ENCODE measurements at places on chromosomes 3 and 15.

DNA sequence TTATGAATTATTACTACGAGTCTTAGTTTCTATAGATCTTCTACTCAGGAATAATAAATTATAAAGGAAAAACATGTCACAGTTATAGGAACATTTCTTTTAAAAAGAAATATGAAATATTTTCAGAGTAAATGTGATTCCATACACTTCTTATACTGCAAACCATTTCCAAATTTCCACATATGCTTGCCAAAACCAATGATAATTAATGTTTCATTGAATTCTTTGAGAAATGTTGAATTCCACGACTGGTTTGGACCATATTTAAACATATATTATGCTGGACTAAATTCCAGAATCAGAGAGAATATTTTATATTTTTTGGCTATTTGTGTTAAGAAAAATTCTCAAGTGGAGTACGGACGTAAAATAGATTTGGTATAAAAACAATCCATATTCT, 144.6 kb downstream of the EPHA3 start:
- no peak for DNase-seq

DNA sequence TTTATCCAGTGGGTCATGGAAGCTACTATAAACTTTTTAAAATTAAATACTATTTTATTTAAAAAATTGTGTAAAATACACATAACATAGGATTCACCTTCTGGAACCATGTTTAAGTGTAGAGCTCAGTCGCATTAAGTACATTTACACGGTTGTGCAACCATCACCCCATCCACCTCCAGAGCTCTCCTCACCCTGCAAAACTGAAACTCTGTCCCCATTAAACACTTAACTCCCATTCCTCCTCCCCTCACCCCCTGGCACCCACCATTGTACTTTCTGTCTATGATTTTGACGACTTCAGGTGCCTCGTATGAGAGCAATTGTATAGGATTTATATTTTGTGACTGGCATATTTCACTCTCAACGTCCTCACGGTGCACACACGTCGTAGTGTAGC, 70.7 kb downstream of the APBA2 start:
- DNase-seq, result no peak

DNA sequence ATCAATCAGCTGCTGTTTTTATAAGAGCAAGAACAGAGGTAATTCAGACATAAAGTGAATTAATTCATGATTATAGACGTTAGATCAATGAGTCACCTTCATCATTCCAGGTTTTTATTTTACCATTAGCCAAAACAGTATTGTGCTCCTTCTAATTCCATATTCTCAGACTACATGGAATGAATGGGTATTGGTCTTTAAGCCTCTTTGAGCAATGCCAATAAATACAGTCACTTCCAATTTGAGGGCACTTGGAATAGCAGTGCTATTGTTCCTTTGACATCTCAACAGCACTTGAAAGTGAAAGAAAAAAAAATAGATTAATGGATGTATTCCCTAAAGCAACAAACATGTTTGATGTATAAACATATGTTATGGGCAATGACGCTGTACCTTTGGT, 830.9 kb upstream of the CFAP20DC start:
- no peak for DNase-seq

- no peak for DNase-seq
Measured at GRCh38 chr15:75349851-75350588, 3.2 kb downstream of the NEIL1 start.

- DNase-seq, result no peak
Measured at GRCh38 chr3:184239221-184239620, 9.5 kb downstream of the ALG3 start.

DNA sequence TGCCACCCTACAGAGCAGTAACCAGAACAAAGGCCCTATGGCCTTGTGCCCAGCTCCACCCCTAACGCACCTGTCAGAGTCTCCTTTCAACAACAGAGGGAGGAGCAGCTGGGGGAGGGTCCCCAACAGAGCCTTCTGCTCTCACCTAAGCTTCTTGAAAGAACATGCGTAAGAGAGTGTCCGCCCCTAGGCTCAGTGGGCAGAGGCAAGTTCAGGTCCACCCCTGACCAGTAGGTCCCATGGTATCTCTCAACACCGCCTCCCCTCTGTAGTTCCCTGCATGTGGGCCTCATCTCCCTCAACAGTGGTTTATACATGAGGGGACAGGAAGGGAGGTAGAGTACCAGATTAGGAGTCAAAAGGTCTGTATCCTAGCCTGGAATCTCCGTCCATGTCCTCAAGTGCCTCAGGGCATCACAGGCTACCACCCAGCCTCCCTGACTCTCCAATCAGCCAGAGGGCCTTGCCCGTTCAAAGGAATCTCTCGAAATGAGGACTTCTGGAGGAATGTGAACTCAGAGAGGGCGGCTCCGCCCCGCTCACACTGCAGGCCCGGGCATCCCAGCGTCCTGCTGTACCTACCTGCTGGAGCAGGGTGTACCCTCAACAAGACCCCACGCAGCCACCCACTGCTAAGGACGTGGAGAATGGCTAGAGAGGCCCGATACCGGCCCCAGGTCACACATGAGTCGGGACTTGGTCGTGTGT, 680 bp downstream of the POC1A start:
- DNase-seq, result no peak

GRCh38 chr3:185341616-185342458, 21.1 kb upstream of the MAP3K13 start:
- DNase-seq, result no peak

- no peak for DNase-seq
Measured at GRCh38 chr3:105953831-105954230, 85.0 kb upstream of the CBLB start.

DNA sequence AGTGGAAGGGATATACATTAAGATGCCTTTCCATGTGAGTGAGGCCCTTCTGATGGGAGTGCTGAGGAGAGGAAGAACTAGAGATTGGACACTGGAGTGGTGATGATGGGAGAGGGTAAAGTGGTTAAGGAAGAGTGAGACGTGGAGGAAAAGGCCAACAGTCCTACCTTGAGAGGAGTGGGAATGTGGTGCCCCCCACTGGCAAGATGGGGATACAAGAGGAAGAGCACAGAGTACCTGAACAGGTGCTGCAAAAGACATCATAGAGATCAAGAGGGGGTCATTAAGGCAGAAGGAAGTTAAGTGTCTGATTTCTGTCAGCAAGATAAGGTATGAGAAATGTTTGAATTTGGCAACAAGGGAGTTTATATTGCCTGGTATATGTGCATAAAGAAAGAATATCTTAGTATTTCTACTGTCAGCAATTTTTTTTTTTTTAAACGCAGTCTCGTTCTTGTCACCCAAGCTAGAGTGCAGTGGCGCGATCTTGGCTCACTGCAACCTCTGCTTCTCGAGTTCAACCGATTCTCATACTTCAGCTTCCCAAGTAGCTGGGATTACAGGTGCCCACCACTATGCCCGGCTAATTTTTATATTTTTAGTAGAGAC, 34.0 kb downstream of the ARIH2 start:
- no peak for DNase-seq

DNA sequence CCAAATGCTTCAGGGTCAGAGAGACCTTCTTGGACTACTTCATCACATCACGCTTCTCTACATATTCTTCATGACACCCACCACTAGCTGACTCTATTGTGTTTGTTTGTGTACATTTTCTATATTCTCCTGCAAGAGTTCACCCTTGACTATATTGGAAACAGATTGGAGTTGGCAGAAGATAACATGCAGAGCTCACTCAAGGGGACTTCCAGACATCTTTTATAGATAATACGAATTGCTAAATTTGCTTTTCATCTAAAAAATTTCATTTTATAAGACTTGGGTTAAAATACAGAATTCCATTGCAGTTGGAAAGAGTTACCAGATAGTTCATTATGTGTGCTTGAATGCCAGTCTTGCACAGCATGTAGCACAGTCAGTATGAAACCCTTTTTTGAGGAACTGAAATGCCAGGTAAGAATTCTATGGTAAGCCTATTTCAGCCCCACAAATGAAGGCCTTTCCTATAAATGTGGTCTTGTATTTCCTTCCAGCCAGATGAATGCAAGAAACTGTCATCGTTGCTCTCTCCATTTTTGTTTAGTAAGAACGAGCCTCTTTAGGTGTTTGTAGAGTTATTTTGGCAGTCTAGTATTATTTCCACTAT, 177.6 kb downstream of the GHSR start:
- no peak for DNase-seq

DNA sequence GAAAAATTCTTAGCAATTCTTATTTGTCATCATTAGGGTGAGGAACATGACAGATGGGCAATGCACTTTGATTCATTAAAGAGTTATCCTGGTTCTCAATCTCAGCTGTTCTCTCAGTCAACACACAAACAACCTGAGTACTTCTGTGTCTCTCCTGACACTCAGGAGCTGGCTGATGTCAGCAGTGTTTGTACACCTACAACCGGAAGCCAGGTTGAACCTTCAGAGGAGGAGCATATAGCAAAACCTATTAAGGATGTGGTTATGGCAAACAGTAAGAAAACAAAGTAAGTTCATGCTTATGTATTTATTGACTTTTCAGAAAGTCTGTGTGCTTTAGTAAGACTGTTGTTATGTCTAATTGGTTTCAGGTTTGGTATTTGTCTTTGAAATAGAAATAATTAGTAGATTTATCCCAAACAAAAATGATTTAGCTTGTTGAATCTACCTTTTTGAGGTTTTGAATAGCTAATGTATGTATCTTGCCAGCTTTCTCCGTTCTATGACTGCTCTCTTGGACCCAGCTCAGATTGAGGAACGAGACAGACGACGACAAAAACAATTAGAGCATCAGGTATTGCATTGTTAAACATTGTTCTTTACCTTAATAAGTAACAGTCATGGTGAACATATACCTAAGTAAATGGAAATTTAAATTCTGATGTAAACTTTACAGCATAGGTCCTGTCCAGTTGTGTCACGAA, 36.6 kb downstream of the CCDC66 start:
- no peak for DNase-seq

GRCh38 chr3:23161308-23161707, 41.8 kb upstream of the UBE2E2 start:
- no peak for DNase-seq

- no peak for DNase-seq
Measured at GRCh38 chr15:39491886-39492490, 88.9 kb upstream of the THBS1 start.

GRCh38 chr3:115666920-115667737, 43.8 kb downstream of the GAP43 start:
- DNase-seq, result no peak

GRCh38 chr15:83850015-83850414, 196.1 kb downstream of the ADAMTSL3 start:
- DNase-seq, result no peak

DNA sequence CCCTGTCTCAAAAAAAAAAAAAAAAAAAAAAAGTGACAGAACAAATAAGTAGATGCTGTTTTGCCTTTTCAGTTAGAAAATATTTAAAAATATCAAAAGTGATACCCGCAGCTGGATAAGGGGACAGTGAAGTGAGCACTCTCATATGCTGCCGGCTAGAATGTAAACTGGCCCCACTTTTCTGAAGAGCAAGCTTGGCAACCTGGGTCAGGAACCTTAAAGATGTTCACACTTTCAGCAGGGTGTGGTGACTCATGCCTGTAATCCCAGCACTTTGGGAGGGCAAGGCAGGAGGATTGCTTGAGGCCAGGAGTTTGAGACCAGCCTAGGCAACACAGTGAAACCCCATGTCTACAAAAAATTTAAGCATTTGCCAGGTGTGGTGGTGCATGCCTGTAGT, 17.4 kb downstream of the FSD2 start:
- no peak for DNase-seq

DNA sequence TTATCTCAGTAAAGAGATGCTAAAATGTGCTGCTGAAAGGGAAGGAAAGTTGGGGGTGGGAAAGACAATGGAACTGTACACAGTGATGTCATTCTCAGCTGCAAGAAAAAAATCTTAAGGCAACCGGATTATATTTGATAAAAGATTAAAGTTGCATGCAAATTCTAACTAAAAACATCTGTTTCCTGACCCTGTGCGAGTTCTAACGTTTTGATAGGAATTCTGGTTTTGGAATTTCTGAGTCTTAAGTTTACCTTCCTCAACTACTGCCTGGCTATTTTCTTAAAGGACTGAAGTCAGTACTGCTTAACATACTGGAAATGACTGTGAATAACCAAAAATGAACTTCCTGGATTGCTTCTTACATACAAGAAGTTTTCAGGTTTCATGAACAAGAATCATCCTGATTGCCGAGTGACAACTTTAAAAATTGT, 115.5 kb downstream of the SLC25A26 start:
- peak; percentile 87 for DNase-seq

DNA sequence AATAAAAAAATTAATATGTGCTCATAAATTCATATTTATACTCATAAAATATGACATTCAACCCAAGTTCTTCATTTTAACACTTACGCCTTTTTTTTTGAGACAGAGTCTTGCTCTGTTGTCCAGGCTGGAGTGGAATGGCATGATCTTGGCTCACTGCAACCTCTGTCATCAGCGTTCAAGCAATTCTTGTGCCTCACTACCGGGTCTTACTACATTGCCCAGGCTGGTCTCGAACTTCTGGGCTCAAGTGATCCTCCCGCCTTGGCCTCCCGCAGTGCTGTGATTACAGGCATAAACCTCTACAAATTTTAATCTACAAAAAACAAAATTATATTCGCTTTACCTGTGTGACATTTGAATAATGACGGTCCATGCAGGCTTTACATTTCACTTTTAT, 74.1 kb upstream of the SNRPN start:
- no peak for DNase-seq

- no peak for DNase-seq
Measured at GRCh38 chr3:126545544-126545943, 13.2 kb downstream of the C3orf22 start.

DNA sequence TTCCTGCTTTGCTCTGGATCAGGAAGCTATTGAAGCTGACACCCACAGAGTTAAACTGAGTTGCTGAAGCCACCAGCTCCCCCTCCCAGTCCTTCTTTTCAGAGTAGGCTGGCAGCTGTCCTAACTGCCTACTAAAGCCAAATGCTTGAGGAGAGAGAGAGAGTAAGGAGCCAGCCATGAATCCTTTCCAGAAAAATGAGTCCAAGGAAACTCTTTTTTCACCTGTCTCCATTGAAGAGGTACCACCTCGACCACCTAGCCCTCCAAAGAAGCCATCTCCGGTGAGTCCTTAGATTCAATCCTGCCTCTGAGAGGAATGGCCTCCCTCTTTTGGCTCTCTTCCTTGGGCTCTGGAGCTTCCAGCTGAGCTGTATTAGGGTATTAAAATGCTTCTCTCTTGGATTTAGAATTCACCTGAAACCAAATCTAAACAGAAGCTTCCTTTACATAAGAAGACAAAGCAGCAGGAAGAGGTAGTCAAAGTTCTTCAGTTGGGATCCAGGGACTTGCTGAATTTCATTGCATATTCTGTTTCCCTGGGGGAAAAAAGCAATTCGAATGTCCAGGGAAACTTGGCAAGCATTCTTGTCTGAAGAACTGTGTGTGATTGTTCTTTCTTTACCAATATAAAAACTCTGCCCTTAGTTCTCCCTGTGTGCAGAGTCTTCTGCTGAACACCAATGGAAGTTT, at the start of gene SLC15A2:
SLC15A2 (plus strand) TSS at position 101 of the 690 bp plus-strand sequence; CDS start at position 177, 76 bp downstream.
- no peak for DNase-seq

GRCh38 chr3:128294999-128295468, 141.8 kb downstream of the EEFSEC start:
- no peak for DNase-seq

Measured in glomerular endothelial cell (primary cell).